ENCODE measurements at places on chromosomes 3 and 15.

GRCh38 chr3:73874606-73875369 is 250.0 kb upstream of the PDZRN3 start:
- DNase-seq, result no peak

DNA sequence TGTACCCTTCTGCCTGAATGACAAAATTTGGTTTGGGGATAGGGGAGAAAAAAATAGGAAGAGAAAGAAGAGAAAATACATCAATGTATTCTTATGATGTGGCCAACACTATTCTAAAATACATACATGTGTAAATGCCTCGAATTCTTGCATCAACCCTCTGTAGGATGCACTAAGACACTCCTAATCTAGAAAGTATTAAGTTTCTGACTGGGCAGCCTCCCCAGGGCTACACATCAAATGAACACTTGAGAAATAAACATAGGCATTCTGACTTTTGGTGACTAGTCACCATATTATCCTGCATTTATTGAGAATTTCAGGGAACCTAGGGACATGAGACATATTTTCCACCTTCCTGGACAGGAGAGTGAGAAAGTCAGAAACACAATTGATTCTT is 109.2 kb downstream of the CPNE4 start:
- no peak for DNase-seq

- DNase-seq, result no peak
These were observed 4.9 kb upstream of the CHRNA3 start for GRCh38 chr15:78625606-78626280.

GRCh38 chr3:61668317-61668864 is 107.0 kb downstream of the PTPRG start:
- DNase-seq, result no peak

DNA sequence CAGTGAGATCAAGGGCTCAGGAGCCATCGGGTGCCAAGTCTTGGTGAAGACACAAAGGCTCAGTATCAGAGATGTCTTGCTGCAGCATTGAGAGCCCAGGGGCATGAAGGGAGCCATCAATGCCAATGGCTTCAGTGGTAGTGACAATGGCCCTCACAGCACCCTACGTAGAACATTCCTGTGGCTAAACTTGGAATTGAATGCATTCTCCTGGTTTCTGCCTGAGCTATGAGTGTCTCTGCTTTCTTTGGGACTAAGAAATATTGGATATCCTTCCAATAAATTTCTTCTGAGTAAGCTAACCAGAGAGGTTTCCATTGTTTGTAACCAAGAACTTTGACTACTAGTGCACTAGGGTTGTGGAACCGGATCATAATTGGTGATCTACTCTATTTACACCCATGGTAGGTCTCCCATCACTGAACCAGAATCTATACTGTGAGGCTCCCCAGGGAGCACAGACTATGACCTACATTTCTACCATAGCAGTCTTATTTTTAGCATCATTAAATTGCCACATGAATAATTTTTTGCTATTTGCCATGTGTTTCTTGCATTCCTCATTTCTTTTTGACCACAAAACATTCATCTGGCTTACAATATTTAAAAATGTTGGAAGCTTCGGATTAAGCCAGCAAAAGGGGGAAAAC is 31.6 kb upstream of the PDZRN3 start:
- no peak for DNase-seq

DNA sequence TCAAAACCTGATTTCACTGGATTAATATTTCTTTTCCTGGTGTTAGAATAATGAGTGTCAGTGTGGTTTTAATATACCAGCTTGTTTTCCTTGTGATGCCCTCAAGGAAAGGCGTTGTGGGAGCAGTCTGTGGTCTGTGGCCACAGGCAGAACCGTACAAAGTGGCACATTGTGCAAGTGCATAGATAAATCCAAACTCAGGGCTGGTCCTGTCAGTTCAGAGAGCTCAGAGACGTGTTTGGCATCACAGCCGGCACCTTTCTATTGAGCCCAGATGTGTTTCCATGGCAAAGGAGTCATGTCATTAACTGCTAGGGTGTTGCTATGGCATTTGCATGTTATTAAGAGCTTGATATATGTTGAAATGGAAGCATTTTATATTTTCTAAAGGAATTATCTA is 289.9 kb upstream of the RASGRP1 start:
- DNase-seq, result no peak

All from stimulated activated CD8-positive, alpha-beta memory T cell treated with anti-CD3 and anti-CD28 coated beads, Interleukin-7, amount 100 ng/mL, for 24 hours (primary cell).